ENCODE measurements at places on chromosomes 4 and X.
A peak's percentile ranks its signal among the peaks of the same experiment; 100 is the strongest.

GRCh38 chr4:8159537-8160232 lies 1.1 kb upstream of the ABLIM2 start:
- no peak for DNase-seq

- peak; percentile 52 for DNase-seq
Measured at GRCh38 chr4:186144198-186144945, 39.9 kb downstream of the FAM149A start.

GRCh38 chrX:68832516-68833447 lies 4.0 kb downstream of the EFNB1 start:
- no peak for DNase-seq

DNA sequence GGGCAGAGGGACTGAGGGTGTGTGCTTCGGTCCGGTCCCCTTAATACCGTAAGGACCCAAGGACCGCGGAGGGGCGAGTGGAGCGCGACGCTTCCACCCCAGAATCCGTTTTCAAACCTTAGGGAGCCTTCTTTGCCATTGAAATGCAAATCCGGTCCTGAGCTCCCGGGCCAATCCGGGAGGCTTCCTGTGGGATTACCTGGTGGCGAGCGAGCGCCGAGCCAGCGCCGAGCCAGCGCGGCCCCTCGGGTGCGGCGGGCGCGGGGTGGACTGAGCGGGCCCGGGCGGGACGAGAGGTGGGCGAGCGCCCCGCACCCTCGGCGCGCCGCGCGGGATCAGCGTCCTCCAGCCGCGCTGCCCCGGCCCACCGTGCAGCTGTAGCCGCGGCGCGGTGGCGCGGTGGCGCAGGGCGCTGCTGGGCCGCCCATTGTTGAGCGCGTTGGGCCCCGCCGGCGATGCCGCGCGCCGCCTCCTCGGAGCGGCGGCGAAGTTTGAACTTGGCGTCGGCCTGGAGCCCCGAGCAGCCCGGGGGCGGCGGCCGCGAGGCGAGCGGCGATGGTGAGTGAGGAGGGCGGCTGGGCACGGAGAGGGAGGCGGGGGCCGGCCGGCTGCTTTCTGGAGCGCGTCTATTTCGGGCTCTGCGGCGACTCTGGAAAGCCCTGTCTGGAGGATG lies 208.7 kb downstream of the SOWAHB start:
- DNase-seq = peak; percentile 7

DNA sequence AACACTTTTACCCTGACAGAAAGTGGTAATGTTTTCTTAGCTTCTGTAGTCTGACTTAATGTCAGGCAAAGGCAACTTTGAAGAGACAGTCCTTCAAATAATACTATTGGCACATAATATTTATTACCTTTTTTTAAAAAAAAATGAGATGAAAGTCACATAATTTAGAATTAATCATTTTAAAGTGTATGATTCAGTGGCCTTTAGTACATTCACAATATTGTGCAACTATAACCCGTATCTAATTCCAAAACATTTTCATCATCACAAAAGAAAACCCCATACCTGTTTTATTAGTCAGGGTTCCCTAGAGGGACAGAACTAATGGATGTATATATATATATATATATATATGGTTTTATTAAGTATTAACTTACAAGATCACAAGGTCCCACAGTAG lies 94.8 kb upstream of the TEX13A start:
- no peak for DNase-seq

- DNase-seq = no peak
Measured at GRCh38 chr4:38860788-38861424, 4.3 kb upstream of the TLR6 start.

GRCh38 chrX:136142592-136142991 lies 4.7 kb upstream of the FHL1 start:
- no peak for DNase-seq

GRCh38 chrX:110863883-110864282 lies 68.3 kb upstream of the CHRDL1 start:
- no peak for DNase-seq

DNA sequence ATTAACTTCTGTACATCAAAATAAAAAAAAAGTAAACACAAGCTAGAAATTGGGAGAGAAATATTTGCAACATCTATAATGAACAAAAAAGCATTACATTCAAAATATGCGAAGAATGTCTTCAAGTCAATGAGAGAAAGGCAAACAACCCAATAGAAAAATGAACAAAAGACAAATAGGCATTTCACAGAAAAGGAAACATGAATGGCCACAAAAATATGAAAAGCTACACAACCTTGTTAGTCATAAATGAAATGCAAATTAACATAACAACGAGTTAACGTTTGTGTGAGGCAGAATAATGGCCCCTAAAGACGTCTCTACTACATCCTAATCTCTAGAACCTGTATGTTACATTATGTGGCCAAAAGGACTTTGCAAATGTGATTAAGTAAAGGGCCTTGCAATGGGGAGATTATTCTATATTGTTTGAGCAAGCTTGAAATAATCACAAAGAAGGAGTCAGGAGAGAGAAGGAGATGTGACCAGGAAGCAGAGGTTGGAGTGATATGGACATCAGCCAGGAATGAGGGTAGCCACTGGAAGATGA lies 86.8 kb downstream of the WDFY3 start:
- no peak for DNase-seq

DNA sequence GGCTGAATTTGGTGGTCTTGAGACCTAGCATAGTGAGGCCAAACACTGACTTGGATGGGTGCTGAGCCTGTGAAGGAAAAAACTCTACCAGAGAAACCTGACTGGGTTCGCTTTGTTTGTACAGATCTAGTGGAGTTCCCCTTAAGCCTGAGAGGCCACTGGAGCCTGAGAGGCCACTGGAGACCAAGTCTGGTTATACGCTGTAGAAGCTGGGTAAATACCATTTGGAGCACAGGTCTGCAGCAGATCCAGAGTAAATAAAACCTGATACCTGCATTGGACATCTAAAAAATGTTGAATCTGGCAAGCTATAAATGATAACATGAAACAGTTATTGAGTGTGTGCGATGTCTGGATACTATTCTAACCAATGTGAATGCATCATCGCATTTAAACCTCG lies 104.3 kb upstream of the IGSF1 start:
- no peak for DNase-seq

GRCh38 chrX:12526306-12526705 lies 264.9 kb upstream of the PRPS2 start:
- DNase-seq = no peak

DNA sequence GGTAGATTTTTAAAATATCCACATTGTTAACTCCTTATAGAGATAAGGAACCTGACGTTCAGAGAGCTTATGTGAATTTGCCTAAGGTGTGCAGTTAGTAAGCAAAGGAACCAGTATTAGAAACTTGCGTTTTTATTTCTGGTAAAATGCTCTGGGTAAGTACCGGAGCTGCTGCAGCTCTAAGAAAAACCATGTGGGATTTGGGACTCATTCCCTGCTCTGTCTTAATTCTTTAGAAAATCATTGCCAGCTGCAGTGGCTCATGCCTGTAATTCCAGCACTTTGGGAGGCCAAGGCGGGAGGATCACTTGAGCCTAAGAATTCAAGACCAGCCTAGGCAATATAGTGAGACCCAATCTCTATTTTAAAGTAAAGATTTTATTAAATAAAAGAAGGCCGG lies 5.8 kb downstream of the CCKAR start:
- no peak for DNase-seq

DNA sequence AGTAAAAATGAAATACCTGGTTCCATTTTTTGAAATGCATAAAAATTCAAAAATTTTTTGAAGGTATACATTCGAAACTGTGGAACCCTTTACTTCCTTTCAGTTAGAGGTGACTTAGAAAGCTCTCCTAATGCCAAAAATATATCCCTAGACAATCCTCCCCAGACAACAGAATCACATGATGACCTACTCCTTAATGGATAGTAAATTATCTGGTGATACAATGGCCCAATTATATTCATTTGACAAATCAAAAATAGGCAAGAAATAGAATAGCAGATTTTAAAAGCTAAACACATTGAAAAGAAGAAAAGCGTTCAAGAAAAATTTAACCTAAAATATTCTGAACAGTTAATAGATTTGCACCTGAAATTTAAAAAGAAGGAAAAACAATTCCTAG lies 3.5 kb upstream of the UGT2A2 start:
- no peak for DNase-seq
